ENCODE measurements at places on chromosomes 11 and 22.
A peak's percentile ranks its signal among the peaks of the same experiment; 100 is the strongest.

GRCh38 chr22:35688913-35689675 lies 28.6 kb upstream of the APOL5 start:
- no peak for DNase-seq

GRCh38 chr11:70506986-70507385 lies 108.7 kb downstream of the CTTN start:
- DNase-seq = no peak

DNA sequence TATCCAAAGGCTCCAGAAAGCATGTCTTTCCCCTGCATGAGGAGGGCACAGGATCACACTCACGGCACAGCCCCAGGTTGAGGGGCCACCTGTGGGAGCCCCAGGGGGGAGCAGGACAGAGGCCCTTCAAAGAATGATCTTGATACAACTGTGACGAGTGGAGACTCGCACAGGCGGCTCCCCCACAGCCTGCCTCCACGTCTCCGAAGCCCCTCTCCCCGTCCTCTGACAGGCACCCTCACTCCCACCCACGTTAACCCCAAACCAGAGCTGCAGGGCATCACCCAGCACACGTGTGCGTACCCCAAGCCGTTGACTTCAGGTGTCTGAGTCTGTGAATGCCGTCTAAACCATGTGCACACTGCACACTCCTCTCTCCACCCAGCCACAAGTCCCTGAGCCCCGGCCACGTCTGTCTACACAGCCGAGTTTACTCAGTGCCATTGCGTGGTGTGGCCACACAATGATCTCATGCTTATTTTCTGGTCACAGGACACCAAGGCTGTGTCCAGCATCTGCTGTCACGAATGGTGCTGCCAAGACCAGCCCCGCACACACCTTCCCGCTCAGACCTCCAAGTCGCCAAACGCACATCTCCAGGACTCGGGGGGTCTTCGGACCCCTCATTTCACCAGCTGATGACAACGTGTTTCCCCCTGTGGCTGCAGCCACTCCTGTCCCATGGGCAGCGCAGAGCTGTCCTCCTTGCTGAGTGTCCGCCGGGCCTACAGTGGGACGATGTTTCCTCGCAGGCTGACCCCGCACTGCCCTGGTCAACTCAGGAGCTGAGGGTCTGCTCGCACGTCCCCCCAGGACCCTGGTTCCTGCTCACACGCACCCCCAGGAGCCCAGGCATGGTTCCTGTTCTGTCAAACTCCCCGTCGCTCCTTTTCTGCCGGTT lies 251.2 kb downstream of the BRD1 start:
- no peak for DNase-seq

GRCh38 chr22:37304595-37305343 lies 22.5 kb downstream of the CYTH4 start:
- no peak for DNase-seq

DNA sequence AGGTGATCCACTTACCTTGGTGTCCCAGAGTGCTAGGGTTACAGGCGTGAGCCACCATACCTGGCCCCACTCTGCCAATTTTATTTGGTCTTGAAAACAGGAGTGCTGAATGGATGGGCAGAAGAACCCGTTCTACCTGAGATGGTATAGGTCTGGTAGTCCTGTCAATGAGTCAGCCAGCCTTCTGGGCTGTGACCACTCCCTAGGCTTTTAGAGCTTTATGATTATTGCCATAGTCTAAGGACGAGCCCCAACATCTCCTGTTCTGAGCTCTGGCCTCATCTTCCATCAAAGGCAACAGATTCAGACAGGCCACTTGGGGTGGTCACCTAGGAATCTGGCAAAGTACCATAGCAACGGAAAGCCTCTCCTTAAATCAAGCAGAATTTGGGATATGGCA lies 11.5 kb downstream of the ZDHHC5 start:
- no peak for DNase-seq

GRCh38 chr11:74019860-74020259 lies 11.0 kb upstream of the UCP3 start:
- no peak for DNase-seq

GRCh38 chr22:22901578-22902218 lies 14.1 kb downstream of the IGLL5 start:
- DNase-seq = no peak

GRCh38 chr22:24951942-24952836 lies at the start of gene KIAA1671:
KIAA1671 (plus strand) TSS chr22:24952716; CDS start chr22:25028000, 75,284 bp downstream.
- DNase-seq = peak; percentile 29
